GM12878 (cell line): ENCODE measurements at places on chromosomes 3 and 15. TPM values are rescaled to one million over a fixed set of nuclear protein-coding genes. Genes with fewer than 3 reads are reported as not detected.

DNA sequence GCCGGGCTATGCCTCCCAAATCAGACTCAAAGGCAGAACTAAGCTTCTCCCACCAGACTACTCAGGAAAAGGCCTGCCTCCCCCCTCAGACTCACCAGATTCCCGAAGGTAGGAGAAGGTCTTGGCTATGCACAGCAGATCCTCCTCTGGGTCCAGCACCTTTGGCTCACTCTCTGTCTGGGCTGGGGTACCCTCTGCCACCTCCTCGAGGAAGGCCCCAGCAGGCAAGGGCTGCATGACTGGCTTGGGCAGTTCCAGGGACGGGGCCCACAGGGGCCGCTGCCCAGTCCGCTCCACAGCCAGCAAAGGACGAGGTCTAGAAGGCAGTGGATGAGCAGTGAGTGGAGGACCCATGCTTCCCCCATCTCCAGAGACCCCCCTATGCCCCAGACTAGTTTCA lies 3.3 kb downstream of the CISH start:
- no peak overlapping the region for H3K27ac ChIP-seq
- H3K4me3 ChIP-seq = no peak overlapping the region
- no peaks in the 10 kb centered on the region for H3K36me3 ChIP-seq
- H3K4me1 ChIP-seq = peaks cover 21% of the 10 kb centered on the region

NTRK3 gene
- polyA plus RNA-seq = not detected in 2 replicates

CDC25A gene
- 21.1 and 23.4 TPM in 2 replicates for polyA plus RNA-seq

- no peaks in the 10 kb centered on the region for H3K36me3 ChIP-seq
- no peak overlapping the region for H3K4me3 ChIP-seq
- H3K27me3 ChIP-seq = no peaks in the 10 kb centered on the region
- DNase-seq = no peak
- H3K27ac ChIP-seq = no peak overlapping the region
Measured at GRCh38 chr3:29668233-29668632, 387.4 kb downstream of the RBMS3 start.

- no peaks in the 10 kb centered on the region for H3K4me1 ChIP-seq
- H3K27ac ChIP-seq = no peak overlapping the region
- no peak for DNase-seq
- no peak overlapping the region for H3K4me3 ChIP-seq
Measured at GRCh38 chr15:24944954-24945353, 9.8 kb upstream of the SNRPN start.

IL17RB gene
- 2.3 and 3.5 TPM in 2 replicates for polyA plus RNA-seq

DNA sequence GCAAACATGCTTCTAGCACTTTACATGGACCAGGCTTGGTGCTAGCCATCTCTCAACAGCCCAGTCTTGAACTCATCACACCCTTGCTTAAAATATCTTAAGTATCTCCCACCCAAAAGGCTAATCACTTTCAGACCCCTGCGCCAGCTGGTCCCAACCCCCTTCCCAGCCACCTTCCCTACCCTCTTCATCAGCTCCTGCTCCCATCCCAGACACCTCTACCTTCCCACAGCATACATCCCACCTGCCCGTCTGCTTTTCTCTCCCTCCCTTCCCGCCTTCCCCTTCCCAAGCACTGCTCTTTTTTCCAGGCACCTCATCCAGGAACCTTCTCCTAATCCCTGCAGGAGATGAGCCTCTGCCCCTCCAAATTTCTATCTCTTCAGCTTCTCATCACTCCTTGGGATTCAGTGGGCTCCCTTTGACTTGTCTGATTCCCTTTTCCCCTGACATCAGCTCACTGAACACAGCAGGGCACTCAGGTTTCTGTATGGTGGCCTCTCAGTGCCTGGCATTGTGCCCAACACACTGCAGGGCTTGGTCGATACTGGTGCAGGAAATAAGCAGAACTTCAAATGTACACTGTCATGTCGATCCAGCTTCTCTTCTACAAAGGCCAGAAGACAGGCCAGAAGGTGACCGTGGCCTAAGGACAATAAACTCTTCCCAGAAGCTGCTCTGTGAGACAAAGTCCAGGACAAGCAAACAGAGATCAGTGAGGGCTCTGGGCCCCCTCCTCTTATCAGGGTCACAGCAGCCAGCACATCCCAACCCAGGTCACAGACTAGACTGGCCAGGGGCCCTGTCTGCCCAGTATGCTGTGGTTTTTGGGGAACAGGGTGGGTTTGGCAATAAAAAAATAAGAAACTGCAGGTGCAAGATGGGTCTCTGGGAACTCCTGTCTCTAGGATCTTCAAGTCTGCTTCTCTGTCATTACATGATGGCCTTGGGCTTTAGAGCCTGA lies 2.2 kb upstream of the ITIH1 start:
- no peak for DNase-seq
- H3K4me3 ChIP-seq = no peak overlapping the region
- no peaks in the 10 kb centered on the region for H3K36me3 ChIP-seq
- no peaks in the 10 kb centered on the region for H3K27me3 ChIP-seq
